Effector CD4-positive, alpha-beta T cell (primary cell): ENCODE measurements at places on chromosomes 2 and 18.

DNA sequence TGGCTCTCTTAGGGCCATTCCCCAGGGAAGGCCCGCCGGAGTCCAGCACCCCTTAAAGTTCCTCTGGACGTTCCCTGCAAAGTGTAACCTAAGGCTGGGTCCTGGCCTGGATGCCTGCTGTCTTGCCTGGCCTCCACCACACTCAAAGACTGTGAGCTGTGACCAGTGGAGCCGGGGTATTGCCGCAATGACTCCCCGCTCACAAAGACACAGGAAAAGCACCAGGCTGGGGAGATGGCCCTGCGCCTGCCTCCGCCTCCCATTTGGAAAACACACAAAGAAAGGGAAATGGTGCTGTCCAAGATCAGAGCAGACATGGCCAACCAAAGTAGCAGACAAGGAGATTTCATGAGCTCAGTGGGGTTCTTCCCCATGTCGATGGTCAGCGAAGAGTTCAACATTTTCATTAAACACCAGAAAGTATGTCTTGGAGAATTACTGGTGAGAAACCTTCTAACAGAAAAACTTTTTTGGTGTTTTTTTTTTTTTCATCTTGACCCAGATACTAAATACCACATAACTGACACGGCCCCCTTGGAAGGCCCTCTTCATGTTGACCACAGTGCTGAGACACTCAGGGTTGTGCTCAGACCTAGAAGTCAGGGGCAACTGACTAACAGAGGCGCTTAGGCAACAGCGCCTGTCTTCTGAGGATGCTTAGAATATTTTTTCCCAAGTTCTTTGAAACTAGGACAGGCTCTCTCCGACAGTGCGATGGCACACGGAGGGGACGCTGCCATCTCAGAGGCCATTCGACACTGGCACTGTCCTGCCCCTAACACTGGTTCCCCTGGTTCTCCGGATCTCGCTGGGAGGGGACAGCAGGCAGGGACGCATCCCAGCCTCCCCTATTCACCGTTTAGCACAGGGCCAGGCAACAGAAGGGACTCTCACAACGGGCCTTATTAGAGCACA, 226.4 kb upstream of the ID2 start:
- DNase-seq, result no peak

- no peak for DNase-seq
Measured at GRCh38 chr2:178128836-178129630, 16.8 kb downstream of the RBM45 start.

DNA sequence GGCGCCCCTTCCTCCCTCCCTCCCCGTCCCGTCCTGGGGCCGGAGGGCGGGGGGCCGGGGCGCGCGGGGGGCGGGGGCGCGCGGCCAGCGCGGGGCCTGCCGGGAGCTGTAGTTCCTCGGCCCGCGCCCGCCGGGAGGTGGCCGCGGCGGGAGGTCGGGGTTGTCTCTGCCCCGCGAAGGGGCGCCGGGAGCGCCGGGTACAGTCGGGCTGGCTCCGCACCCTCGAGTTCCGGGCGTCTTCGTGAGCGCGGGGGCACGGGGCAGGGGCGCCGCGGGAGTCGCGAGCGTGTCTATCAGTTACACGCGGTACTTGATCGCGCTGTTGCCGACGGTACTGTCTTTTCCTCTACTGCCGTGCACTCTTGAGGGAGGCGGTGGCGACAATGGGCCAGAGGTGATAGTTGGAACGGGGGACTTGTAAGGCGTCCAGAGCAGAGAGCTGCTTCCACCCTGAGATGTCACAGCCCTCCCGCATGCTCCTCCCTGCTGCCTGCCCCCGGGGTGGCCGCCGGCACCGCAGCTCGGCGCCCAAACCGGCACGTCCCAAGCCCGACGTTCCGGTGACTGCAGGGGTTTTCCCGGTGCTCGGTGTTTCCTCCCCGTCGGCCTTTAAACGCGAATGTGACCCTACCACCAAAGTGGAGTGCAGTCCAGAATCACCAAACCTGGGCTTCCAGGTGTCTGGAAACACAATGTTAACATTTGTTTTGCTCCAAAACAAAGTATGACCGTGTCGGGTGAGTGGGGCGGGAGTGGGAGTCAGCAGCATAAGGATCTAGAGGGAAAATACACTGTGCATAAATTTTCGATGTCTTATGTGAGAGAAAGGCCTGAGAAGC, at the start of gene PRKD3:
Gene PRKD3 (minus strand): TSS at position 48 of the 839 bp plus-strand sequence. CDS start 8,309 bp downstream, outside the sequence.
- peak; percentile 30 for DNase-seq

DNA sequence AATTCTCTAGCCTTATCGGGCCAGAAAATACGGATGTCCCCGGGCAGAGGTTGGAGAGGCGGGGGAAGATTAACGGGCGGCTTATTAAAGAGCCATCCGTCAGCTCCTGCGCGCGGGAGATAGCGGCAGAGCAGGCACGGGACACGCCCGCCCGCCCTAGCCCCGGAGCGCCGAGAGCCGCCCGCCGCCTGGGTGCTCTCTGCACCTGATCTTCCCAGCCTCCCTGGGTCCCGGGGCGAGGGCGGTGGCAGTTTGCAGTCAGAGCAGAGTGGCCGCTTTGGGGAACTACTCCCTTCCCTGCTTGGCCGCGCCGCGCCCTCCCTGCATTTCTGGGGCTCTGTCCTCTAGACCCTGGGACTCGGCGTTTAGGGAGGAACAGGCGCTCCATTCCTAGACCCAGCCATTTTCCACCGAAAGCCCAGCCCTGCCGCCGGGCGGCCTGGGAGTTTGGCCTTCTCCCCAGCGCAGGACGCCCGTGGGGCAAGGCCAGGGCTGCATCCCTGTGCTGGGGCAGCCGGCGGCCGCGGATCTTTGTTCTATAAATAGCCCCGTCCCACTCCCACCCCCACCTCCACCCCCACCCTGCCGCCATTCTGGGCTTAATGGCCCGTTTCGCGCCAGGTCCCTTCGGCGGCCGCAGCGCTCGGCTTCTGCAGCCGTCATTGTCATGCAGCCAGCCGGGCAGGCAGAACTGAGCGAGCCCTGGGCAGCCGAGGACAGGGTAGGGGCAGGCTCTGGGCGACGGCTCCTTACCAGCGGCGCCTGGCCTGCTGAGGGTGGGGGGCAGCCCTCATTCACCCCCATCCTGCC, 6.6 kb downstream of the GAD1 start:
- DNase-seq, result no peak
